ENCODE measurements at places on chromosomes 6 and 20. TPM values are rescaled to one million over a fixed set of nuclear protein-coding genes. Genes with fewer than 3 reads are reported as not detected.
A peak's percentile ranks its signal among the peaks of the same experiment; 100 is the strongest.

- H3K4me1 ChIP-seq: no peaks in the 10 kb centered on the region
- DNase-seq: no peak
- no peak overlapping the region for H3K27ac ChIP-seq
- H3K36me3 ChIP-seq: no peaks in the 10 kb centered on the region
Observed at GRCh38 chr6:85394853-85395538, 54.9 kb upstream of the NT5E start.

DNA sequence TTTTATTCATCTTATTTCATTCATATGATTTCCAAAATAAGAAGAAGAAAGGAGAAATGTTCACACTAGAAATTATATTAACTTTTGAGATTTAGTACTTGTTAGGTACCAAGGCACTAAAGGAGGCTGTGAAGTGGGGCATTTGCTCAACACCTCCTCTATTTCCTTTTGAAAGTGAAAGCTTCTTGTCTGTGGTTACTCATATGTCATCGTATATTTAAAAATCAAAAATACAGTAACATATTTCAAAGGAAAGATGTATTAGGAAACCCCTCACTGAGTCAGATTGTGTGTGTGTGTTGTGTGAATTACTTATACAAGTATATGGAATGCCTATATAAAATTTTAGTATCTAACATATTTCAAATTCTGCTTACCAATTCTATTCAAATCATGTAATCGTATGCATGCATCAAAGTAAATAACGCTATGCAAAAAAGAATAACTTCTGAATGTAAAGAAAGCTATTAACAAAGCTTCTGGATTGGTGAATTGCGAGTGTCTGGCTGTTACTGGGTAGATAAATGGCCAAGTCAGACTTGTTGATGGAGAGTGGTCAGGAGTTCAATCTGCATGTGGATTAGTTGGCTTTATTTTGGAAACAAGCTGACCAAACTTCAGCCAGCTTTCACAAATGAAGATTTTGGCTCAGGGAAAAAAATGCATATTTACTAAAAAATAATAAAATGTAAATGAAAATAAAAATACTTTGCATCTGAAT is 70.9 kb downstream of the PACRG start:
- no peaks in the 10 kb centered on the region for H3K27me3 ChIP-seq
- H3K27ac ChIP-seq: no peak overlapping the region
- H3K36me3 ChIP-seq: no peaks in the 10 kb centered on the region
- H3K4me3 ChIP-seq: no peak overlapping the region
- H3K4me1 ChIP-seq: no peaks in the 10 kb centered on the region

- H3K4me1 ChIP-seq: peaks cover 43% of the 10 kb centered on the region
- H3K27me3 ChIP-seq: no peaks in the 10 kb centered on the region
- no peaks in the 10 kb centered on the region for H3K36me3 ChIP-seq
- H3K27ac ChIP-seq: no peak overlapping the region
- peak; percentile 5 for DNase-seq
- H3K4me3 ChIP-seq: no peak overlapping the region
Observed at GRCh38 chr6:143967706-143968376, 40.2 kb downstream of the PLAGL1 start.

- DNase-seq: peak; percentile 78
- peak overlapping the region; percentile 47 for H3K4me3 ChIP-seq
- H3K36me3 ChIP-seq: peaks cover 2% of the 10 kb centered on the region
- H3K4me1 ChIP-seq: peaks cover 55% of the 10 kb centered on the region
- H3K27ac ChIP-seq: peak overlapping the region; percentile 81
Observed at GRCh38 chr6:41942067-41942851, 651 bp upstream of the CCND3 start.

GRCh38 chr6:132392792-132393191 is 8.5 kb downstream of the MOXD1 start:
- no peak for DNase-seq
- H3K36me3 ChIP-seq: no peaks in the 10 kb centered on the region
- no peak overlapping the region for H3K4me3 ChIP-seq
- no peaks in the 10 kb centered on the region for H3K4me1 ChIP-seq

- H3K27ac ChIP-seq: no peak overlapping the region
- no peaks in the 10 kb centered on the region for H3K36me3 ChIP-seq
- no peaks in the 10 kb centered on the region for H3K27me3 ChIP-seq
- H3K4me1 ChIP-seq: peaks cover 36% of the 10 kb centered on the region
- no peak for DNase-seq
Observed at GRCh38 chr6:132764370-132764769, 6.7 kb upstream of the VNN2 start.

- peaks cover 2% of the 10 kb centered on the region for H3K36me3 ChIP-seq
- H3K4me3 ChIP-seq: peak overlapping the region; percentile 98
- peak; percentile 20 for DNase-seq
- H3K4me1 ChIP-seq: peaks cover 21% of the 10 kb centered on the region
Observed at GRCh38 chr6:166998256-166999144, 697 bp upstream of the CEP43 start.

DNA sequence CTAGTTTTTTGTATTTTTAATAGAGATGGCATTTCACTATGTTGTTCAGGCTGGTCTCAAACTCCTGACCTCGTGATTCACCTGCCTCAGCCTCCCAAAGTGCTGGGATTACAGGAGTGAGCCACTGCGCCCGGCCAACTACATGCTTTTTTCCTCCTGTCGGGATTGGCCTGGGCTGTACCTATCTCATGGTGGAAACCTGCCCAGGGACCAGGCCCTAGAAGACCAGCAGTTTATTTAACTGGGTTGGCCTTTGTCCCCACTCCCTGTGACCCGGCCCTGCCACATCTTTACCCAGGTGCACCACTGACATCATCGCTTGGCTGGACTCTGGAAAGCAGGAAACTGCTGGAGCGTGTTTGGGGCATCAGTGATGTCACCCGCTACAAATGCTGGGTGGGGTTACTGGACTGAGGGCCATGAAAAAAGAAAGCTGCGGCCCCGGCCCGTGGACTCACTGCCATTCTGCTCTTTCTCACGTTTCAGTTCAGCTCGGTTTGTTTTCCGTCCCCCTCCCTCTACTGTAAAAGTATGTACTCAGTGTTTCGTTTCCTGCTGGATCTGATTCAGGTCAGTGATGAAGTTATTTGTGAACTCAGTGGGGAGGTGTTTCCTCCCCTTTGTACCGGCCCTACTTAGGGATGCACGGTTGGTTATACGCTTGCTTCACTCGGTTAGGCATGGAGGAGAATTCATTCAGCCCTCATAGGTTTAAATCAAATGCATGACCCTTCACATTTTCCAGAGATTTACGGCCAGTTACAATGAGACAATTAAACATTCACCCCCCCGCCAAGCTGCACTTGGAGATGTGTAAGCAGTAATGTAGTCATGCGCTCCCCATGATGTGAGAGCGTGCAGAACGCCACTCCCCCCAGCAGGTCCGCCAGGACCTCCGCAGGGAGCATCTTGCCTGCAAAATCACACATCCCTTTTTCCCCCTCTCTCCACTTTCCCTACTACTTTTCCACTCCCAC is 179.3 kb downstream of the MTHFD1L start:
- DNase-seq: no peak
- H3K36me3 ChIP-seq: no peaks in the 10 kb centered on the region
- no peak overlapping the region for H3K4me3 ChIP-seq
- no peaks in the 10 kb centered on the region for H3K27me3 ChIP-seq

The APOM gene
- 8.3 TPM for polyA plus RNA-seq

The BTNL2 gene
- polyA plus RNA-seq: not detected

The EEF1A2 gene
- polyA plus RNA-seq: not detected

The FANCE gene
- 3.8 TPM for polyA plus RNA-seq

The CDH26 gene
- 1.3 TPM for polyA plus RNA-seq
